Renal pelvis (tissue), 12 donors: ENCODE measurements at places on chromosomes 7 and 10. TPM values are rescaled to one million over a fixed set of nuclear protein-coding genes. Genes with fewer than 3 reads are reported as not detected.
A peak's percentile ranks its signal among the peaks of the same experiment; 100 is the strongest.

DNA sequence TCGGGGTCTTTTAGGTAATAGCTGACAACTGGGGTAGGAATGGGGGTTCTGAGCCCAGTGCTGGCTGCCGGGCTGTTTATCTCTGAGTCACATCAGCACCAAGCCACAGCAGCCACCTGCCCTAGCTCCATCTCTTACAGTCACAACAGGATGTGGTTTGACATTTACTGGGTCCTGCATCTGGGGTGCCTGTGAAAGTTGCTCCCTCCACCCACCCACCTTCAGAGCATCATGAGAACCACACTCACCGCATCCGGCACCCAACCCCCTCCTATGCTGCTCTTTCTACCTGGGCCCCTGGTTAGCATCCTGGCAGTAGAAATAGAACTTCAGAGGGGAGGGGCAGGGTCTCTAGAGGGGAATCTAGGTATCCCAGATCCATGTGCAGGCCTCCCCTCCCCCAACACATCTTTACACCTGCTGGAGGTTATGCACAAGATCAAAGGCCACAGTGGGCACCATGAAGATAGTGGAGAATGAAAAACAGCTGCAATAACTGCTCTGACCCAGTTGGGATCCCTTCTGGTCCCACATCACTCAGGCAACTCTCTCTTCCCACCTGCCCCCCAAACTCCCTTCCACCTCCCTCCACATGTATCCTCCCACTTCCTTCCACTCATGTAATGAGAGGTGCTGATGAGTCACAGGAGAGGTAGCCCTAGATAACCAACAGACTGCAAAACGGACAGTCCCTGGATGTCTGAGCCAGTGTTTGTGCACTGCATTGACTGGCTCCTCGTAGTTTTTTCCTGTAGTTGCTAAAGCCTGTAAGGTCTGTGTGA is 38.2 kb downstream of the PRSS2 start:
- DNase-seq = no peak

DNA sequence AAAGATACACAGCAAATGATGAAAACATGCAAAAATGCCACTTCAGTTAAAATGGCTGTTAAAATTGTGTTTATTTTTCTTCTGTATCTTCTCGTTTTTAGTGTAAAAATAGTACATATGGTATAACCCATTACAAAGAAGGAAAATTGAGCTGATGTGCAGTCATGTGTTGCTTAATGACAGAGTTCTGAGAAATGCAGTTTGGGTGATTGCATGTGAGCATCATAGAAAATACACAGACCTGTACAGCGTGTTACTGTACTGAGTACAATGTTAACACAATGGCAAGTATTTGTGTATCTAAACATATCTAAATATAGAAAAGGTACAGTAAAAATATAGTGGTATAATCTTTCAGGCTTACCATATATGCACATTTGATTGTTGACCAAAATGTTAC is 7.3 kb downstream of the DMTF1 start:
- no peak for DNase-seq

DNA sequence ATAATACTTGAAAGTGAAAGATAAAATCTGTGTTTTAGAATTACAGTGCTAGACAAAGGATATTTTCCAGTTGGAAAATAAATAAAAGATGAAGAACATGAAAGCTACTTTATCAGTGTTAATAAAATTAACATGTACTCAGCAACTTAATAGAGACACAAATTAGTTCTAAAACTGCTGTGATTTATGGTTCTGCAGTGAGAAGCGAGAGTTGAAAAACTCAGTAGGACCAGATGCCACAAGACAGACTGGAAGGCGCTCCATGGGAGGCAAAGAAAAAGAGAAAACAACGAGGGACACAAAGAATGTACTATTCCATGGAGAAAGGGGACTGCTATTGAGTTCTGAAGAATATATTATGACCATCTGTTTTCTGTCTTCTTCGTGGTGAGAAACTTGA is 590.4 kb downstream of the PHTF2 start:
- DNase-seq = no peak

GRCh38 chr7:70092314-70093204 is 494.3 kb downstream of the AUTS2 start:
- DNase-seq = peak; percentile 73

The FAM25G gene
- not detected for polyA plus RNA-seq

GRCh38 chr7:24005517-24005916 is 278.5 kb upstream of the NPY start:
- DNase-seq = no peak

DNA sequence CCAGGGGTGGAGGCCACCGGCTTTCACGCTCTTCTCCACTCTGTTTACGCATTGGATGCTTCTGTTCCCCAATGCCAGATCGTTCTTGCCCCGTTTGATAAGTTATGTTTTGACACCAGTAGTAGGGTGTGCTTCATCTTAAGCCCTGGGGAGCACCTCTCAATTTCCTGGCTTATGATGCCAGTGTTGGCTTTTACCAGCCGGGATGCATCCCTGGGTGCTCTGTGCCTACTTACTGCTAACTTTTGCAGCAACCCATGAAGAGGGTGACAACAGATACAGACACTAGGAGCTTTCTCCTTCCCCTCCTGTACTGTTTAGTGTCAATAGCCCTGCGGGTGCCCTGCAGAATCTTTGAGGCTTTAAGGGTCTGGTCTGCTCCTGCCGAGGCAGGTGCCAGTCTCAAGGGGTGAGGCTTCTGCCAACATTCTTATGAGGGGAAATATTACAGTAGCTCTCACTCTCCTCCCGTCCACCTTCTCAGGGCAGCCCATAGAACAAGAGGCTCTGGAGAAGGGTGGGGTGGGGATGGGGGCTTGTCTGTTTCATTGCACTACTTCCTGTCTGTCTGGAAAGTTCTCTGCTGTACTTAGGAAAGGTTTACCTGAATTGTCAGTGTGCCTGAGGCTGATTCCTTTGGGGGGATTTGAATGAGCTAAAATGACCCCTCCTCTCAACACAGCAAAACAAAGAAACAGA is 23.3 kb downstream of the ADCY1 start:
- no peak for DNase-seq

DNA sequence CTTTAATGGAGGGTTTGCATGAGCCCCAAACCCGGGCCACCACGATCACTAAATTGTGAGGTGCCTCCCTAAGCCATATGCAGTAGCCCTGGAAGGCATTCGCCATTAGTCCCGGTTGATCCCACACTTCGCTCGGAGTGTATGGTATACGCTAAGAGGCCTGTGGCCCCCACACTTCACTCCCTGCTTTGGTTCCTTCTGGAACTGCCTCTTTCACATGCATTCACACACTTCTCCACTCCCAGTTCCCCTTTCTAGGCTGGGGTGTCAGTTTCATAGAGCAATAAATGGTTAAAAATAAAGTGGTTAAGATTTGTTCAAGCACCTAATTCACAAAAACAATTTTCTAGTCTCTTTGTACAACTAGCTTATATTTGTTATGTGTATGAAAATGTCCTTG is 212.1 kb upstream of the KCND2 start:
- DNase-seq = no peak

The RPEL1 gene
- polyA plus RNA-seq = 0.11 TPM

- DNase-seq = peak; percentile 55
Measured at GRCh38 chr7:50552921-50553320, 12.3 kb downstream of the DDC start.

The JCAD gene
- polyA plus RNA-seq = 30.7 TPM

The LIPM gene
- polyA plus RNA-seq = not detected

- DNase-seq = no peak
Measured at GRCh38 chr7:55569797-55570196, 2.5 kb downstream of the VOPP1 start.

The PPP1R17 gene
- polyA plus RNA-seq = not detected

GRCh38 chr7:44622342-44623151 is 16.1 kb downstream of the OGDH start:
- DNase-seq = no peak

DNA sequence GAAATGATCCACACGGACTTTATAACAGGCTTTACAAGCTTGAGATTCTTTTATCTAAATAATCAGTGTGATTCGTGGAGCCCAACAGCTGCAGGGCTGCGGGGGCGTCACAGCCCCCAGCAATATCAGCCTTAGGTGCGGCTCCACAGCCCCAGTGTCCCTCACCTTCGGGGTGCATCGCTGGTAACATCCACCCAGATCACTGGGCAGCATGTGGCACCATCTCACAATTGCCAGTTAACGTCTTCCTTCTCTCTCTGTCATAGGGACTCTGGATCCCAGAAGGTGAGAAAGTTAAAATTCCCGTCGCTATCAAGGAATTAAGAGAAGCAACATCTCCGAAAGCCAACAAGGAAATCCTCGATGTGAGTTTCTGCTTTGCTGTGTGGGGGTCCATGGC is 155.6 kb downstream of the EGFR start:
- no peak for DNase-seq

DNA sequence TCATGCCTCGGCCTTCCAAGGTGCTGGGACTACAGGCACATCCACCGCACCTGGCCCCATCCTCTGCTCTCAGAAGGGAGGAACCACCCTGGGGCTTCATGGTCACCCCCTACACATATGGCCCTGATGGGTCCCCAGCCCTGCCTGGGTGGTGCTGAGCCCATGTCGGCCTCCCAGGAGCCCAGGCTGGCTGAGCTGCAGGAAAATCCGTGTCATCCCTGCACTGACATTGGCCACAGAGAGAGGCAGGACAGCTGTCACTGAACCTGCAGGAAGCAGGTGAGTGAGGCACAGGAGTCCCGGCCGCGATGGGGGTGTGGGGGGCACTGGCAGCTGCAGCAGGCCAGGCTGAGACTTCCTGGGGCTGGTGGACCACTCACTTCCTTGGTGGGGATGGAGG is 8.0 kb downstream of the GRIFIN start:
- DNase-seq = no peak

DNA sequence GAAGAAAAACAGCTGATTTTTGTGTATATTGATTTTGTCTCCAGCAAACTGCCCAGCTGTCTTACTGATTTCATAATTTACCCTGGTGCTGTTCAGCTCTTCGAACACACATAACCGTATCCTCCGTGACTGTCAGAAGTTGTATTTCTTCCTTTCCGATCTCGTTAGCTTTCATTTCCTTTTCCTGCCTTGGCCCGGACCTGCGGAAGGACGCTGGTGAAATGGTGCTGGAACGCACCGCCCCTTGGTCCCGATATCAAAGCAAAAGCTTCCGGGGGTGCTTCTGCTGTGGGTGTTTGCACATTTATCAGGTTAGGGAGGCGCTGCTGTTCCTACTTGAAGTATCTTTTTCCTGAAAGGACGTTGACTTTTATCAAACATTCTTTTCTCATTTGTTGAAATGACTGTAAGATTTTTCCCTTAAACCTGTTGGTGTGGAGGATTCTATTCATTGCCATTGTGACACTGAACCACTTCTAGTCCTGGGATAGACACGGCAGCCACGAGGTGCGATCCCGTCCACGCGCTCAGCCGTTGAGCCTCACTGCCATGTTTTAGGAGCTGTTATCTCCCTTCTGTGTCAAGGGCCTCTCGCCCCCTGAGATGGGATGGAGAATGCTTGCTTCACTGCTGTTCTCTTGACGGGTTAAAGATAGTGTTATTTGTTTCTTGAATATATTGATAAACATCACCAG is 72.6 kb downstream of the FOXL3 start:
- DNase-seq = no peak

The ZNF786 gene
- polyA plus RNA-seq = 9.9 TPM

DNA sequence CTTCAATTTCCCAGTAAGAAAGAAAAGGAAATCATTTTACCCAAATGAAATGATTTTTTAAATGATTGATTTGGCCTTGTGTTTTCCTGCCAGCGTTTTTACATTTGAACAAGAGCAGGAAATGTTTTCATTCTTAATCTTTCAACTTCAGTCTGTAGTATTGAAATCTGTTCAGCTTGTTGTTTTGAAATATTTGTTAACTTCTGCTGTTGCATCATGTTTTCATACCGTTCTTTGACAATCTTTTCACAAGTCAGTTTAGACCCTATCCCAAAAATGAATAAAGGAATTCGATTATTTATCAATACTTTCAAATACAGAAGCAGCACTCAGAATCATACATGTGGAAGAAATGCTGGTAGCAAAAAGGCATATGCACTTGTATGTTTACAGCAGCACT is 8.1 kb downstream of the SFR1 start:
- no peak for DNase-seq

DNA sequence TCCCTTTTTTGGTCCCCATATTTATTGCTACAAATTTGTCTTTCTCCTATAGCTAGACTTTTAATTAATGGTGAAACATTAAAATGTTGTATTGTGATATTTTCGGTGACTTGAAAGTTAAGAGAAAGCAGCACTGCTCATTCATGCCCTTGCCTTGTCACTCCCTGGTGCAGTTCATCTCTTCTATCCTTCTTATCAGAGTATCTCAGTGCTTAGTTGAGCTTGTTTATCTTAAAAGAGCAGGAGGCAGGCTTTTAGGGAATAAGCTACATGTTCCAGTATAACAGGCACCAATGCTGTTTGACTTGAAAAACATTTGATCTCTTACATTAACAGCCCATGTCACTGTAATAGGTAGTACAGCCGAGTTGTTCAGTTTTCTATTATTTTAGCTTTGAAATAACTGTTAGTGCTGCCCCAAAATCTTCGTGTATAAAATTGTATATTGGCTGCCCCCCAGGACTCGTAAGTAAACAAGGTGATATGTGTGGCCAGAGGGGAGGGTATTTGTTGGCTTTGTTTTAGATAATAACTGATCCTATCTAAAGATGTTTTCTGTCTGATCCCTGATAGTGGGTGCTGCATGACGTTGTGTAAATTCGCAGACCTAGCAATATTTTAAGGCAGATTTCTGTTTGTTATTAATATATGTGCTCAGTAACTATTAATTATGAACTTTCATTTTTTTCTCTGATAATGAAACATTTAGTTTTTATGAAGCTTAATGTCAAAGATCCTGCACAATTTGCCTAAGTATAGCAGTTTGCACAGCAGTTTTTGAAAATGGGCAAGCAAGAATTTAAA is 96.5 kb downstream of the BTRC start:
- DNase-seq = no peak

GRCh38 chr7:1811850-1812508 is 141.9 kb downstream of the ELFN1 start:
- DNase-seq = no peak

The SLC16A12 gene
- 18.7 TPM for polyA plus RNA-seq

GRCh38 chr7:14606101-14606500 is 296.4 kb downstream of the DGKB start:
- DNase-seq = no peak

GRCh38 chr7:49014870-49015269 is 90.5 kb downstream of the CDC14C start:
- DNase-seq = no peak

GRCh38 chr7:90412458-90413184 is 9.4 kb downstream of the CLDN12 start:
- DNase-seq = no peak
